ENCODE measurements at places on chromosomes 7 and 10.

- no peak for DNase-seq
Observed at GRCh38 chr10:61897671-61898434, 3.6 kb upstream of the ARID5B start.

GRCh38 chr10:116312548-116312947 is 11.7 kb upstream of the CCDC172 start:
- DNase-seq = no peak

DNA sequence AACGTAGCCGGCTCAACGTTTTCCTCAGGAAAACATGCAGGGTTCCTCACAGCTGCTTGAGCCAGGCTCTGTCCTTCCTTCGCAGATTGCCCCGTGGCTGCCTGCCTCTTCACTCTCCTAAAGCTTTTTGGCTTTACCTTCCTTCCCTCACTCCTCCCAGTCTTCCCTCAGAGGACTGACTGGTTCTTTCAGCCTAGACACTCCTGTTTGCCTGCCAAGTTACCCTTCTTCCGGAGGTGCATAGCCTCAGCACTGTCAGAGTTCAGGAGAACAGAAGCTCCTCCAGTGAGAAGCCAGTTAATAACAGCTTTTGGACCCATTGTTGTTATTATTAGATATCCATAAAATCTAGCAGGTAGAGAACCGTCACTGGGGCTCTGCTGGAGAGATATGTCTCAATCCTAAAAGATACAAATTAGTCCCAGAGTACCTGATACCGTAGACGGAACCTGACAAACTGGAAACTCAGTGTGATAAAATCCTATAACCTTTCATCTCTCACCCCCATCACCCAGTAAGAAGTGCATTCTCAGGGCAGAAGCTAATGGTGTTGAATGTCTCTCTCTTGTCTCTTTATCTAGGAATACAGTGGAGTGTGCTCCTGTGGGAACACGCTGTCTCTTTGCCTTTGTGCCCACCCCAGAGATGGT is 79.6 kb downstream of the SND1 start:
- no peak for DNase-seq

- no peak for DNase-seq
Observed at GRCh38 chr10:131264110-131264788, 47.3 kb downstream of the TCERG1L start.

- no peak for DNase-seq
Observed at GRCh38 chr10:88379575-88379974, 203.5 kb downstream of the RNLS start.

GRCh38 chr7:45367026-45367425 is 207.1 kb upstream of the ADCY1 start:
- DNase-seq = no peak

DNA sequence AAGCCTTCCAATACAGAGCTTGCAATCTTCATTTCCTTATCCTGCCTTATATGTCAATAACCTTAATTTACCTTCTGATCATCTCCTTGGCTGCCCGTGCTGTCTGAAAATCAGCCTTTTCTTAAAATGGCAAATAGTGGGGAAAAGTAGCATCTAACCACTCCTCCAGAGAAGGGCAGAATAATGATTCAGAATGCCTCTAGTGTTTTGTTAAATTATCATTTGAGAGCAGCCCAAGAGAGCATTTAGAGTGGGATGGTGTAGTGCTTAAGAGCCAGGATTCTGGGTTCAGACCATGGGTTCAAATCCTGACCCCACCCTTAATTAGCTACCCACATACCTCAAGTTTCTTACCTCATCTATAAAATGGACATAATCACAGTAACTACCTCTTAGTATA is 4.6 kb upstream of the TMEM139 start:
- DNase-seq = no peak

- DNase-seq = no peak
Observed at GRCh38 chr7:75688200-75689136, 50.3 kb downstream of the HIP1 start.

GRCh38 chr7:23043441-23043840 is 29.5 kb upstream of the HYCC1 start:
- no peak for DNase-seq

DNA sequence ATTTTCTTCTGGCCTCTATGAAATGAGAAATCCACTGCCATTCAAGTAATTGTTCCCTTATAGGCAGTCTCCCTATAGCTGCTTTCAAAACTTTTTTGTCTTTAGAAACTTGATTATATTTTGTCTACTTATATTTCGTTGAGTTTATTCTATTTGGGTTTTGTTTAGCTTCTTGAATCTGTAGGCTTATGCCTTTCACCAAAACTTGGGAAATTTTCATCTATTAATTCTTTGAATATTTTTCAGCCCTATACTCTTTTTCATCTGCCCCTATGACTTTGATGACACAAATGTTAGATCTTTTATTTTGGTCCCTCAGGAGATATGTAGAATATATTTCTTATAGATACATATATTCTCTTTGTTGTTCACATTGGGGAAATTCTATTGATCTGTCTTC is 48.3 kb upstream of the HHEX start:
- DNase-seq = no peak
